CD4-positive, alpha-beta T cell (primary cell): ENCODE measurements at places on chromosomes 5 and 9.
A peak's percentile ranks its signal among the peaks of the same experiment; 100 is the strongest.

DNA sequence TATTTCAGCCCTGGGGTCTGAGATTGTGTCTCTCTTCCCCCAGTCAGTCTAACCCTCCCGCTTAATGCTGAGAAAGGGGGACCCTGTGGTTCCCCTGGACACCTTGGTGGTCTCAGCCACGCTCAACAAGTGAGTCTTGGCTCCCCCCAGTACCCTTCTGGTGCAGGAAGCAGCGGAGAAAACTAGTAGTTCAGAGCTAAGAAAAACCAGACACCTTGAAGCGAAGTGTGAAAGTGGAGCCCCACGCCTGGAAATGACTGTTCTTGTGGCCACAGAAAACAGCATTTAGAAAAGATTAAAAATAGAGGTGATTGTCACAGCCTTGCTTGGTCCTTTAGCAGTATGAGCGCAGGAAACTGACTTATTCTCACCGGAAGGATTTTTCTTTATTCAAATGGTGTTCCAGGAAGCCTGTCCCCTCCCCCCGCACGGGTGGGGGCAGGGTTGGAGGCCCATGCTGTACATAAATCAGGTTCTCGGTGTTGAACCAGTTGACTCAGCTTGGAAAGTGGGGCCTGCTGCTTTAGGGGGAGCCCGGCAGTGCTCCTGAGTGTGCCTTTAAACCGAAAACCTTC is 8.1 kb downstream of the ARPC5L start:
- peak; percentile 93 for DNase-seq

DNA sequence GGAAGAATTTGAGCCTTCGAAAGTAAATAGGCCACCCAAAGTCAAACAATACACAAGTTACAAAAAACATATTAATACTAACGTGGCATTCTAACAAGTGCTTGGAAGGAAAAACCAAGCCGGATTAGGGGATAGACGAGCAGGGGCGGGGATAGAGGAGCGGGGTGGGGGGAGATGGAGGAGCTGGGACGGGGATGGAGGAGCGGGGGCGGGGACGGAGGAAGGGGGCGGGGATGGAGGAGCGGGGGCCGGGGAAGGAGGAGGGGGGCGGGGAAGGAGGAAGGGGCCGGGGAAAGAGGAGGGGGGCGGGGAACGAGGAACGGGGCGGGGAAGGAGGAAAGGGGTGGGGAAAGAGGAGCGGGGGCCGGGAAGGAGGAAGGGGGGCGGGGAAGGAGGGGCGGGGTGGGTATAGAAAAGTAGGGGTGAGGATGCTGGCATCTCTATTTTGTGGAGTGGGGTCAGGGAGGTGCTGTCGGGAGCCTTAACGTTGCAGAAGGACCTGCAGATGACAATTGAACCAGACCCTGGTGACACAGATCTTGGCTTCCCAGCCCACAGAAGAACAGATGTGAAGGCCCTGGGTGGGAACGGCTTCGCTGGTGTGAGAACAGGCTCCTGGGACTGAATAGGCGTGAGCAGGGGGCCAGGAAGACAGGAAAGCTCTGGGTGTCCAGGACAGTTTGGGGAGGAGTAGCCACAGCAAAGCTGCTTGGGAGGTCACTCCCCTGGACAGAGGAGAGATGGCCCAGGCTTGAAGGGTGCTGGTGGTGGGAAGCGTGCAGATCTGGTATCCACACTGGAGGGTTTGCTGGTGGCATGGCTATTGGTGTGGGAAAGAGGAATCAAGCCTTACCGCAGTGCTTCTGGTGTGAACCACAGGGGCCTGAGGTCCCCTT is 233.3 kb upstream of the DAP start:
- DNase-seq = no peak

- no peak for DNase-seq
These were observed 48.9 kb upstream of the SLC2A8 start for GRCh38 chr9:127347831-127348776.

DNA sequence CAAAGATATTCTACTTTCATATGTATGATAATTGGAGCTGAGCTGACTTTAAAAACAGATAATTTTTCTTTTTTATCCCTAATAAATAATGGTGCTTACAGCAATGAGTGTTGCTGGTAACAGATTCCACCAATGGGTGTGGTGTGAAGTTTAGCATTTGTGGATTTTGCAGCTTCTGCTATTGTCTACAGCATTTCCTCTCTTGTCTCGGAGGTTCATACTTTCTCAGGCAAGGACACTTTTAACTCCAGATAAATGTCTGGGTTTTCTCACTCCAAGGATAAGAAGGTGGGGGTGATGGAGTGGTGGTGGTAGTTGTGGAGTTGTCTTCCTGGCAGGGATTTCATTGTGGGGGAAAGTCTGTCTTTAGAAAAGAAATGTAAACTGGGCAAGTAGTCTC is 120.0 kb upstream of the CDKN2B start:
- DNase-seq = no peak

- no peak for DNase-seq
These were observed 168.5 kb downstream of the AUH start for GRCh38 chr9:91193087-91193657.

DNA sequence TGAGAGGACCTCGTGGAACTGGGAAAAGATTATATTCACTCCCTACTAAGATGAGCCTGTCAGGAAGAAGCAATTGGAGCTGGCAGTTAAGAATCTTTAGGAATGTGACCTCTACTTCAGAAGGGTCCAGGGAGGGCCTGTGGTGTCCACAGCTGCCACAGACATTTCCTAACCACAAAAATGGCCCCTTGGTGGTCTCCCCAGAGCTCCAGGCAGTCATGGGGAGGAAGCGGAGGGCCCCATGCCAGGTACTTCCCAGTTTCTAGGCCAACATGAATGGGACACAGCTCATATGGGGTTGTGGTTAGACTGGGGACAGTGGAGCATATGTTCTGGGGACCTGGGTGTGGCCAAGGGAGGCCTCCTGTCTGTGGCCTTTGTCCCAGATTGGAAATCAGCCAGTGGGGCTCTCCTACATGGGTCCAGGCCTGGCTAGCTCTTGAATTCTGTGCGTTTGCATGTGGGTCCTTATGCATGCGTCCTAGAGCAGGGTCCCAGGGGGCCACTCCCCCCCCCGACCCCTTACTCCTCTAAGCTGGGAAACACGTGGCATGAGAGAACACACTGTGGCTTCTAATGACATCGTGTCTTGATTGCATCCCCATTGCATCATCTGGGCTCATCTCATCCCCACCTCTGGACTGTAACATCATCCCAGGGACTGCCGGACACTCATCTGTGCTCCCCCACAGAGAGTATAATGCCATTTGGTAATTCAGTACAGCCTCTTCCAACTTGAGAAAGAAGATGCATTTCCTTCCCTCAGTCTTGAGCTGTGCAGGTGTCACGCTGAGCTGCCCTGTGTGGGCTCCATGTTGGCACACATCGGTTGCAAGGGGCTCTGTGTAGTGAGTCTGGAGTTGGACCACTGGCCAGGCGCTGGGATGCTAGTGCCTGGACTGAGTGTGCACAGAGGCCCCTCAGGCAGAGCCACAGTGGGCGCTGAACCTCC is 31.3 kb downstream of the IRF1 start:
- DNase-seq = no peak

GRCh38 chr5:94796586-94796985 is 178.1 kb downstream of the SLF1 start:
- no peak for DNase-seq

- DNase-seq = no peak
These were observed 42.5 kb upstream of the PIK3R1 start for GRCh38 chr5:68173007-68173406.

DNA sequence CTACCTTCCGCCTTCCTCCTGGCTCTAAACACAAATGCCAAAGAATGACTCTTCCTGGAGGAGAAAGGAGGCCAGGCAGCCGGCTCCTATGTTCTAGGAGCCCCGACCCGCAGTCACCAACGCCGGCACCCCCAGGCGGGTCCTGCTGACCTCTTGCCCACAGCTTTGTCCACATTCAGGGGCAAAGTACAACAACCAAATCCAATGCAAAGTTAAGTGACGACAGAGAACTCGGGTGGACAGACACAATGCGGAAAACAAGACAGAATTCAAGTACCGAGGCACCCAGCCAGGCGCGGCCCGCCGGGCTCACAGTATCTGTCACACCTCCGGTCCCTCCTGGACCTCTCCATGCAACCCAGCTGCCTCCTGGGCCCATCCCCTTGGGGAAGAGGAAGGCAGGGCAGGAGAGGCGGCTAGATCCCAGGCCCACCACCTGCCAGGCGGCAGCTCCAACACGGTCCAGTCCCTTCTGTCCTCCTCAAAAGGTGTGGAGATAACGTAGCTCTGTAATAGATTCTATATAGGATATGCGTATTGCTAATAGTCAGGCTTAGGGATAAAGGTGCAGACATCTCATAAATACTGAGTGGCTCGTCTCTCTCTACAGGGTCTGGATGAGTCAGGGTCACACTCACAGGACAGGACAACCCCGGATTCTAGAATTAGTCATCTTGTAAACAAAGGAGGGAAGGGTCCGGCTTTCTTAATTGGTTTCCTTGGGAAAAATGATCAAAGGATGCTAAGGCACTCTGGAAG is 46.9 kb upstream of the UBAC1 start:
- DNase-seq = no peak

GRCh38 chr5:67699560-67699959 is 503.0 kb upstream of the CD180 start:
- no peak for DNase-seq

DNA sequence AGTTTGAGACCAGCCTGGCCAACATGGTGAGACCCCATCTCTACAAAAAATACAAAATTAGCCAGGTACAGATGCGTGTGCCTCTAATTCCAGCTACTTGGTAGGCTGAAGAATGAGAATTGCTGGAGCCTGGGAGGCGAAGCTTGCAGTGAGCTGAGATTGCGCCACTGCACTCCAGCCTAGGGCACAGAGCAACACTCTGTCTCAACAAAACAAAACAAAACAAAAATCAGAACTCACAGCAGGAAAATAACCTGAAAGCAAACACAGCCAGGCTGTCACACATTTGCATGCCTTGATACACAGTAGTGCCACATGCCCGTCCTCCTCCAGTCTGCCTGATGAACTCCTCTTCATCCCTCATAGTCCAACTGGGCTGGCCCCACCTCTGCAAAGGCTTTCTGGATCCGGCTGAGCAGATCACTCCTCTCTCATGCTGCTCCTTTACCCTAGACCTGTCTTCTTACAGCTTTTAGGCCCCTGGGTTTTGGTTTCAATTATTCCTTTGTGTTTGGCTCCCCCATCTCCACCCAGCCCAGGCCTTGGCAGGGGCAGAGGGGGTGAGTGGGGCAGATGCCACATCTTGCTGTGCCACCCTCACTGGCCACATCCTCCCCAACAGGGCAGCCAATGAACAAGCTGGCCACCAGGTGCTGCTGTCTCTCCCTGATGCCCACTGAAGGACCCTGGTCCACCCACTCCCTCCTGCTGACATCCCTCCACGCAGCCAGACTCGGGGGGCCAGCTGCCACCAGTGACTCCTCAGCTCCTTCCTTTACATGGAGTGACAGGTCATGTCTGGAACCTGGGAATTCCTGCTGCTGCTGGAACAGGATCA is 62.0 kb upstream of the GGTA1 start:
- DNase-seq = no peak

- DNase-seq = no peak
These were observed 32.8 kb upstream of the NSMF start for GRCh38 chr9:137491735-137492432.

- no peak for DNase-seq
These were observed 6.8 kb upstream of the DIPK1B start for GRCh38 chr9:136705564-136705963.

DNA sequence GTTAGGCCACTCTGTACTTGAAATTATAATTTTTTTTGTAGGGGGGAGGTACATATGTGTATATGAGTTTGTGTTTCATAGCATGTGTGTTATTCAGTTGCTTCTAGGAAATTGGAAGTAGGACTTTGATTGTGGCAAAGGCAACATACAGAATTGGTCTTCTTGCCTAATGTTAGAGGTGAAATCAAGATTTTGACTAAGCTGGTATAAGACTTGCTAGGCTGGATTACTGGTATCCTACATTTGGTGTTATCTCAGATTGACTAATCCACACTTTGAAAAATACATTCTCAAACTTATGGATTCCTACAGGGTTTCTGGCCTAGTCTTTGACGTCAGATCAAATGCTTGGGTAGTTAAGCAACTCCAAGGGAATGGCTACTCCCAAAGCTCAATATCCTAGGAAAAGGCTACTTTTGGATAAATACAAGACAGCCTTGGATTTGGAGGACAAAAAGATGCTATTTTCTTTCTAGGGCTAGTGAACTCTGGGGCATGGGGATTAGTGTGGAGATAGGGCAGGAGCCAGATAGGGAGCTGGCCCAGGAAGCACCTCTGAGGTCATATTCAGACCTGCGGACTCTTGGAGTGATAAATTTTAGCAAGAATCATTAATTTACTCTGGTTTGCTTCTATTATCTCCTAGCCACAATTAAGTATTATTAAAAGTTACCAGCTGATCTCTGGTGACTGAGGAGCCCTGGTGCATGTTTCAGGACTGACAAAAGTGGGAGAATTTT is 144.0 kb upstream of the RPS23 start:
- no peak for DNase-seq

DNA sequence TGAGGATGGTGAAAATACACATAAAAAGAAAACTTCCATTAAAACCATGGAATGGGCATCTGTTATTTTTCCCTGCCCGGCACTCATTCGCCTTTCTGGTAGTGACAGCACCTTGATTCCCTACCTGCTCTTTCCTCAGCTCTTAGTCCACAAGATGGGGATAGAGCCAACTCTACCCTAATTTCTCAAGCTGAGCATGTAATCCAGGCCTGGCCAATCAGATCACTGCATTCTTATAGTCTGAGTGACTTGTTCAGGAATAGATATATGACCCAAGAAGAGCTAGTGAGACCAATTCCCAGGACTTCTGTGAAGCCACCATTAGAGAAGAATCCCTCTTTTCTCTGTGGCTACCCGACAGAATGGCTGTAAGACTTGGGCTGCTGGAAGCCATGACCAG is 58.1 kb downstream of the TSSK1B start:
- no peak for DNase-seq

DNA sequence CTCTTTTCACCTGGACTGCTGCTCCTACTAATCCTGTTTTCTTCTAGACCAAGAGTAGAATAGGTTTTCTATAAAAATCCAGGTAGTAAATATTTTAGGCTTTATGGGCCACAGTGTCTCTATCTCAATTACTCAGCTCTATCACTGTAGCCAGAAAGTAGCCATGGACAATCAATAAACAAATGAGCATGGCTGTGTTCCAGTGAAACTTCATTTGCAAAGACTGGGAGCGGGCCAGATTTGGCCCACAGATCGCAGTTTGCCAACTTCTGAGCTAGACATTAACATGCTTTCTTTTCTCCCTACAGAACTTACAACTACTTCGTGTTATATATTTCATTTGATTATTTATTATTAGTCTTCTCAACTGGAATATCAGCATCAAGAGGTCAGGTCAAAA is 30.2 kb downstream of the BRINP1 start:
- no peak for DNase-seq

DNA sequence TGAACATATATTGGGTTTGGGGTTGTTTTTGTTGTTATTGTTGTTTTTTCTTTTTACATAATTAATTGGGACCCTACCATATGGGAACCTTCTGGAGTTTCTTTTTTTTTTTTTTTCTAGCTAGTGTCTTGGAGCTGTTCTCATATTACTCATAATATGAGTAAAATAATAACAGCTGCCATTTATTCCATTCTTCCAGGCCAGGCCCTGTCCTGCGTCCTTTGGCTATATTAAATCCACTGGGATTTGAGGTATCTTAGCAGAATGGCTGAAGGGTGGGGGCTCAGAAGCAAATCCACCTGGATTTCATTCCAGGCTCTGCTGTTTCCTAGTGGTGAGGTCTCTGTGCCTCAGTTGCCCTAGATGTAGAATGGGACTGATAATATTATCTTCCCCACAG is 47.2 kb upstream of the RPL26L1 start:
- DNase-seq = no peak

- DNase-seq = no peak
These were observed 54.9 kb upstream of the RPS23 start for GRCh38 chr5:82332886-82333615.

GRCh38 chr5:1159341-1159675 is 42.1 kb upstream of the SLC6A19 start:
- DNase-seq = no peak
